ENCODE measurements at places on chromosomes 4 and X.

DNA sequence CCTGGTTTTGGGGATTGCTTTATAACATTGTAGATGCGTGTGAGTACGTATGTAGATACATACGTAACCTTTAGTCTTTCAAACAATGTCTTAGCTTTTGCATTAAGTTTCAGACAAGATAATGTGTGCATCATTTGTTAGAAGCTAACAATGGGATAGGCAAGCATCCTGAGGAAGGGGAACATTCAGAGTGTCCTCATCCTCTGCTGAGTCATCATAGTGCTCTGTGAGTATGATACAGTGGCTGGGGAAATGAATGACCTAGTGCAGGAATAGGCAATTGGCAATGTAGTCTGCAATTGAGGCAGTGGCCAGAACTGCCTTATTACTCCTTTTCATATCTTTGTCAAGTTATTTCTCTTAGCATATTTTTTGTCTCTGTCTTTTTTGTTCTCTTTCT, 7.3 kb downstream of the NAP1L5 start:
- DNase-seq: no peak

DNA sequence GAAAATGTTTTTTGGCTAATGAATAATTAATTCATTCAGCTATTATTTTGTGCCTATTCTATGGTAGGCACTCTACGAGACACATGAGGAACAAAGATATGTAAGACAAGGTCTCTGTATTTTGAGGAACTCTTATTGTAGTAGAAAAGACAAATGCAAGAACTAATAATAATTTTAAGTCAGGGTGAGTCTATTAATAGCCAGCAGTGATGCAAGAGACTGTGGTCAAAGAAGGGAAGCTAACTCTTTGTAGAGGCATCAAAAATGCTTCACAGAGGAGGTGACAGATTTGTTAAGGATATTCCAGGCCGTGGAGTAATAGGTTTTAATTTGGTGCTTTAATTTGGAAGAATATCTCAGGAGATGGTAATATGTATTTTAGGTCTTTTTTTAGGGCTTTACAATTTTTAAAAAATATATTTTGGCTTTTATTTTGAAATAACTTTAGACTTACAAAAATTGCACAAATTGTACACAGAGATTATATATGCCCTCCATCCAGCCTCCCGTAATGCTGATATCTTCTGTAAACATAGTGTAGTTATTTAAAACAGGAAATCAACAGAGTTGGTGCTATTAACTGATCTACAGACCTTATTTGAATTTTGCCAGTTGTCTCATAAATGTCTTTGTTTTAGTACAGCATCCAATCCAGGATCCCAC, 48.1 kb downstream of the DCLK2 start:
- no peak for DNase-seq

GRCh38 chr4:90536408-90536807, 409.2 kb downstream of the CCSER1 start:
- DNase-seq: no peak

GRCh38 chr4:86957215-86957614, 22.4 kb downstream of the AFF1 start:
- no peak for DNase-seq

- no peak for DNase-seq
These were observed 4.0 kb downstream of the NUDT10 start for GRCh38 chrX:51336584-51336983.

- DNase-seq: peak; percentile 28
These were observed 21.4 kb downstream of the HELT start for GRCh38 chr4:185039508-185040273.

DNA sequence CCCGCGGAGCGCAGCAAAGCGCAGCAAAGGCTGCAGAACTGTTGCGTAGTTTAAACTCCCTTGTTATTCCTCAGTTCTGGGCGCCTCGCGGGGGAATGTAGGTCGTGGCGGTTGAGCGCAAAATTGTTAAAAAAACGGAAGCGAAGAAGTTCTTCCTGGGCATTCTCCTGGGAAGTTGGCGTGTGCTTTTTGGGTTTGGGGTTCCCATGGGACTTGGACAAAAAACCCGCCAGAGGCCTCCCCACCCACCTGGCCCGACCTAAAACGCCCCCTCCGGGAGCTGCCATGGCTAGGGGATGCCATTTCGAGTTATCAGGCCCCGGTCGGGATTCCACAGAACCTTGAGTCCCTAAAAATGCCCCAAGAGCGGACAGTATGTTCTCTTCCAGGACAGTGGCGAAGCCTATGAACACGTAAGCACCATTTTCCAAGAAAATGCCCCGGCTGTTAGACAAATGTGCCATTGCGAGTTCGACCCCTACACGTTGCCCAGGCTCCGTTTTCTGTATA, 8.9 kb downstream of the ZIC3 start:
- DNase-seq: no peak

GRCh38 chrX:36336751-36337150, 417.2 kb downstream of the CFAP47 start:
- no peak for DNase-seq

DNA sequence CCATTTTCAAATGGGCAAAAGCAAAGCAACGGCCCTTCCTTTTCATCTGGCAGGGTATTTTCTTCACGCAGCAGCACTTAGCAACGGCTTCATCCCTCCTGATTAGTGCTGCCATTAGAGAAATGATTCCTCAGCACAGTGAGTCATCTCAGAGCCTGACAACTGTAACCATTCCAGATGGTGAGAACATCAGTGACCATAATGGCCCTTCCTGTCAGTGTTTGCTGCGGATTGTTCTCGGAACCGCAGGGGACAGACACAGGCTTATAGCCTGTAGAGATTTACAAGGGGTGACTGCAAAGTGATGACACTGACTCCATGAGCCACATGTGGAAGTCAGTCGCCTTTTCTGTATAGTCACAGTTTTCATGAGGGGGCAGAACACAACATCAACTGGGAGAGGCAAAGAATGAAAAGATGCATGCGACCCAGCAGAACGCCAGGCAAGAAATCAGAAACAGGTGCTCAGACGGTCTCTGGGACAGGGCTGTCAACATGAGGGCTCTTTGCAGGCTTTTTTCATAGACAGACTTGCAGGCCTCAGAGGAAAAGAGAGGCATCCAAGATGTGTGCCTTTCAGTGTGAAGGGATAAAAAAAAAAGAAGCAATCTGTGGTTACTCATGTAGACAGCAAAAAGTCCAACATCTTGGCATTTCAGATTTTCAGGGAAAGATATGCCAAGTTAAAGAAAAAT, 69.9 kb upstream of the FBXW7 start:
- no peak for DNase-seq

DNA sequence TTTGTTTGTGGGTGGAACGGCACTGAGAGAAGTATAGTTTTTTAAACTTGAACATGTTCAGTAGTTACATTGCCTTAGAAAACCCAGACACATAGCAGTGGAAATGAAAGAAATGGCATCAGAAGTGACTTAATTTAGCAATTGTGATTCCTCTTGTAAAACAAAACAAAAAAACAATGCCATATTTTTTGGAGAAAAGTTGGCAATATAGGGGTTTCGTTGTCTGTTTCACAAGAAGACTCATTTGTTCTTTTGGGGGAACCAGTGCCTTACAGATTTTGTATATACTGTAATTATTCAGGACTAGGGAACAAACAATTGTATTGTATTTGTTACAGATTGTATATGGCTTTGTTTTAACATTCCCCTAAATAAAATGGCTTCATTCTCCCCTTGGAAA, 390.7 kb downstream of the UNC5C start:
- DNase-seq: no peak

GRCh38 chr4:105808750-105809041, 86.6 kb upstream of the NPNT start:
- no peak for DNase-seq
